ENCODE measurements at places on chromosomes 1 and 21.

DNA sequence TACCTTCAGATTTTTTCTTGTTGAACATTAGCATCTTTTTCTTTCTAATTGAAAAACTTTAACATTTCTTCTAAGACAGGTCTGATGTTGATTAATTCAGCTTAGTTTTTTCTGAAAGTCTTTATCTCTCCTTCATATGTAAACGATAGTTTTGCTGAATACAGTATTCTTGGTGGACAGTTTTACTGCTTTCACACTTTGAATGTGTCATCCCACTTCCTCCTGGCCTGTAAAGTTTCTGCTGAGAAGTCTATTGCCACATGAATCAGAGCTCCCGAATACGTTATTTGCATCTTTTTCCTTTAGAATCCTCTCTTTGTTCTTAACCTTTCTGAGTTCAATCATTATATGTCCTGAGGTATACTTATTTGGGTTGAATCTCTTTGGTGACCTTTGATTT is 344.2 kb downstream of the OLFM3 start:
- peak; percentile 32 for DNase-seq

- DNase-seq: no peak
Measured at GRCh38 chr1:230684146-230684545, 29.8 kb downstream of the AGT start.

GRCh38 chr1:33142483-33143064 is 39.3 kb downstream of the TRIM62 start:
- DNase-seq: peak; percentile 34

GRCh38 chr1:43545695-43546387 is 15.2 kb downstream of the PTPRF start:
- DNase-seq: peak; percentile 41

DNA sequence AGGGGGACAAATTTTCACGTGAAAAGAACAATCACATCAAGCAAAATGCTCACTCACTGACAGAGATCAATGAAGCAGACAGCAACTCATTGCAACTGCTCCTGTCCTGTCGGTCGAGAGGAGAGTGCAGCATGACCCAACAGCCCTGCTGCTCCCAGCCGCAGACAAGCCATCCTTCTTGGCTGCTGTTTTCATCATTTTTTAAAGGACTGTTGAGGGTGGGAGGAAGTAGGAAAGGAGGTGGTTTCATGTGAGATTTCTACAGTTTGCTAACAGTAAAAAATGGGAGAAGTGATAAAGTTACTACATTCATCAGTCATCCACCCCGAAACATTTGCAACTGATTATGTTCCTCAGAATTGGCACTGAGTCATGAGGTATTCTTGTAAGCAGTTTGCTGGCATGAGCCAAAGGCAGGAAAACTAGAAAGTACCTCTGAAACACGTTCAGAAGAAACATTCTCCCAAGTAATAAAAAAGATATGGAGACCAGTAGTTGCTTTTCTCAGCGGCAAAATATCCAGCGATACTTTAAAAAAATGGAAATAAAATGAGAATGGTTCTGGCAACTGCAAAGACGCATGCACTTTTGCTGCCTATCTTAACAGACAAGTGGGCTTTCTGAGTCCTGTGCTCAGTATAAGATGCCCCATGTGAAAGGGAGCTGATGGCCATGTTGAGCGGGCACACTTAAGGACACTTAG is 72.0 kb upstream of the CLDN14 start:
- peak; percentile 57 for DNase-seq
